Breast epithelium (tissue), 4 donors: ENCODE measurements at places on chromosomes 5 and 9.

- DNase-seq, result no peak
- no peak overlapping the region for H3K4me3 ChIP-seq
- H3K36me3 ChIP-seq, result no peaks in the 10 kb centered on the region
- no peak overlapping the region for H3K27ac ChIP-seq
- H3K4me1 ChIP-seq, result no peaks in the 10 kb centered on the region
- no peaks in the 10 kb centered on the region for H3K27me3 ChIP-seq
Measured at GRCh38 chr5:10756549-10756948, 4.5 kb downstream of the DAP start.

DNA sequence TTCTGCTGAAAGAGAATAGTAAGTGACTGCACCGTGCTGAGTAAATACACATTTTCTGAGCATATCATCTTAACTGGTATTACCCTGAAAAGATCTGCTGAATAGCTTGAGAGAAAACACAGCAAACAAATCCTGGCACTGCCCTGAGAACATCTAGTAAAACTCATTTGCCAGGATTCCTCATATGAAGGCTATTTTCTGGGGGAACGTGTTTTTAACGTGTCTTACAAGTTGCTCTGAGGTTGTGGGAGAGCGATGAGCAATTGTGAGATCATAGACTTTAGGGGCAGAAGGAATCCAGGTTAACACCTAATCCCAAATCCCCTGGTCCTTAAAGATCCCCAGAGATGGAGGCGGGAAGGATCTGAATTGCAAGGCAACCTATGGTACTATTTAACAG, 331.9 kb upstream of the RFX3 start:
- no peak for DNase-seq
- no peaks in the 10 kb centered on the region for H3K36me3 ChIP-seq
- H3K4me3 ChIP-seq, result no peak overlapping the region
- no peak overlapping the region for H3K27ac ChIP-seq
- no peaks in the 10 kb centered on the region for H3K4me1 ChIP-seq

- H3K27ac ChIP-seq, result no peak overlapping the region
- no peaks in the 10 kb centered on the region for H3K27me3 ChIP-seq
- H3K36me3 ChIP-seq, result no peaks in the 10 kb centered on the region
- no peak overlapping the region for H3K4me3 ChIP-seq
Measured at GRCh38 chr9:16136451-16136850, 583.6 kb downstream of the CCDC171 start.

DNA sequence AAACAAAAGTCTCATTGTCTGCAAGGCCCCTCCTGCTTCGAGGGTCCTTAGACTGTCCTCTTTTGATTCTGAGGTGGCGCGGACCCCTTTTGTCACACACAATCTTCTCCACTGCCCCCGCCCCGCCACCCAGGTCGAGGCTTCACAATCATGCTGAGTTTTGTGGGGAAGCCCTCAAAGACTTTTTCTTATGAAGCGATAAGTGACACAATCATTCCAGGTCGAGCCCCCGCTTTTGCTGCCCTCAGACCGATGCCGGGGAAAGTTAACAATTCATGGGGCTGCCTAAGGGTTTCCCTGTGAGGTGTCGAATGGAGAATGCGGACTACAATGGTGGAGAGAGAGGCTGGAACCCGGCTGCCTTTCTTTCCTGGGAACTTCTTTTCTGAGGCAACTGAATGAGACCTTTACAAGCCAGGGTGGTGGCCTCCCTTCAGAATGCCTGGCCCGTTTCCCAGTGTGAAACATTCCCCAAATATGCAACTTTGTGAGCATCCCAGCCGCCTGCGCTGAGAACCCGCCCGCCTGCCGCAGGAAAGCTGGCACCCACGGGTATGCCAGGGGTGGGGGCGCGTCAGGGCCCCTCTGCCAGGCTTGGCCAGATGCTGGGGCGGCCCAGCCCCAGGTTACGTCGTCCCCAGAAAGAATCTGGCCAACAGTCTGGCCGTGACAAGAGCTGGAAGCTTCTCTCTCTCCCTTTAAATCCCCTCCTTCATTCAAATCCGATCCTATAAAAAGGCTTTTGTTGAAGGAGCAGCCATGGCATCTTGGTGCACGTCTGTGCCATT, 71.9 kb downstream of the MAP1B start:
- peak; percentile 80 for DNase-seq
- H3K4me1 ChIP-seq, result peaks cover 4% of the 10 kb centered on the region
- H3K36me3 ChIP-seq, result no peaks in the 10 kb centered on the region
- H3K27ac ChIP-seq, result peak overlapping the region; percentile 88
- no peaks in the 10 kb centered on the region for H3K27me3 ChIP-seq

GRCh38 chr9:20212806-20213205, 409.5 kb downstream of the MLLT3 start:
- H3K27me3 ChIP-seq, result no peaks in the 10 kb centered on the region
- no peak for DNase-seq
- no peaks in the 10 kb centered on the region for H3K4me1 ChIP-seq
- H3K36me3 ChIP-seq, result no peaks in the 10 kb centered on the region
- no peak overlapping the region for H3K4me3 ChIP-seq

- H3K36me3 ChIP-seq, result no peaks in the 10 kb centered on the region
- no peaks in the 10 kb centered on the region for H3K27me3 ChIP-seq
- H3K4me3 ChIP-seq, result no peak overlapping the region
Measured at GRCh38 chr9:101791938-101792337, 53.5 kb upstream of the GRIN3A start.

GRCh38 chr5:178108966-178109365, 4.4 kb upstream of the N4BP3 start:
- peaks cover 3% of the 10 kb centered on the region for H3K27me3 ChIP-seq
- no peaks in the 10 kb centered on the region for H3K4me1 ChIP-seq
- H3K27ac ChIP-seq, result peak overlapping the region; percentile 78
- no peak overlapping the region for H3K4me3 ChIP-seq

GRCh38 chr5:117776977-117777376, 1202.4 kb upstream of the SEMA6A start:
- no peaks in the 10 kb centered on the region for H3K4me1 ChIP-seq
- DNase-seq, result no peak
- H3K27me3 ChIP-seq, result no peaks in the 10 kb centered on the region
- H3K36me3 ChIP-seq, result no peaks in the 10 kb centered on the region

DNA sequence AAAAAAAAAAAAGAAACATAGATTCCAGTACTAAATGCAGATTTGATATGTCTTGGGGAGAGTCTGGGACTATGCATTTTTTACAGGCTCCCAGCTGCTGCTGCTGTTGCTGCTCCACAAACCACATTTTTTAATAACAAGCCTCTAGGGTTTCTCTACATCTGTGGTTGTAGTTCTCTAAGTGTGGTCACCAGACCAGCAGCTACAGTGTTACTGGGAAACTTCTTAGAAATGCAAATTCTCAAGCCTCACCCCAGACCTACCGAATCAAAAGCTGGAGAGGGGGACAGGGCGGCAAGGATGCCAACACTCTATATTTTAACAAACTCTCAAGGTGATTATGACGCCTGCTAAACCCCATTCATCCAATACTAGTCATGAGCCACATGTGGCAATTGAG, 293.4 kb upstream of the PTGER4 start:
- no peaks in the 10 kb centered on the region for H3K4me1 ChIP-seq
- H3K36me3 ChIP-seq, result no peaks in the 10 kb centered on the region
- H3K27me3 ChIP-seq, result no peaks in the 10 kb centered on the region
- H3K4me3 ChIP-seq, result no peak overlapping the region

GRCh38 chr5:143515829-143516228, 112.3 kb upstream of the NR3C1 start:
- H3K36me3 ChIP-seq, result no peaks in the 10 kb centered on the region
- no peaks in the 10 kb centered on the region for H3K4me1 ChIP-seq
- H3K27me3 ChIP-seq, result no peaks in the 10 kb centered on the region
- no peak overlapping the region for H3K27ac ChIP-seq
- DNase-seq, result no peak

DNA sequence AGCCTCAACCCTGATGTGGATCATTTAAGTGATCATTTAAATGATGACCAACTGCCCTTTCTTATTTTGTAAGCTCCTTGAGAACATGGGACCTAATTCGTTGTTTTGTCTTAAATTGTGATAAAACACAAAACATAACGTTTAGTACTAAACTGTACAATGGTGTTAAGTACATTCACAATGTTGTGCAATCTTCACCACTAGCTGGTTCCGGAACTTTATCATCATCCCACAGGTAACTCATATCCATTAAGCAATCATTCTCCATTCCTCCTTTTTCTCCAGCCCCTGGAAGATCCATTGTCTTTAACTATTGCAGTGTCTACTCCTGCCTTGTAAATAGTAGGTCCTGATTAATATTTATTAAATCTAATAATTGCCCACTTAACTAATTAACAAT, 460.5 kb upstream of the BRINP1 start:
- no peaks in the 10 kb centered on the region for H3K4me1 ChIP-seq
- H3K27me3 ChIP-seq, result no peaks in the 10 kb centered on the region
- H3K4me3 ChIP-seq, result no peak overlapping the region
- H3K36me3 ChIP-seq, result no peaks in the 10 kb centered on the region

DNA sequence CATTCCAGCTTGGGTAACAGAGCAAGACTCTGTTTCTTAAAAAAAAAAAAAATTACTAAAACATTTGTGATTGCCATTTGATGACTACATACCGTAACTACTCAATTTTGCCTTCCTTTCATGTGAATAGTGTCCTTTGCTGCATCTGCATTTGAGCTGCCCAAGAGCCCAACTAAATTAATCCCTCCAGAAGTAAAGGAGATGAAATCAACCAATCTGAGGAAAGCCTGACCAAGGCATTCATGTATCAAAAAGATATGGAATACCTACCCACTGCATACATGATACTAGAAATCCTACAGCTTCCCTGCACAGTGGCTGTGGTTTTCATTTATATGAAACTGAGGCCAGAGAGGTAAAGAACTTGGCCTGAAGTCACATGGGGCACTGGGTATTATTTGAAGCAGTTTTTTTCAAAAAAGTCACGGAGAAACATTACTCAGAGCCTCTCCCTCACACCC, 177.5 kb downstream of the AOPEP start:
- H3K27me3 ChIP-seq, result no peaks in the 10 kb centered on the region
- no peak overlapping the region for H3K27ac ChIP-seq
- H3K4me1 ChIP-seq, result no peaks in the 10 kb centered on the region
- DNase-seq, result no peak
- no peak overlapping the region for H3K4me3 ChIP-seq

GRCh38 chr9:15271403-15271802, 35.6 kb downstream of the TTC39B start:
- no peak for DNase-seq
- H3K27ac ChIP-seq, result no peak overlapping the region
- no peak overlapping the region for H3K4me3 ChIP-seq
- H3K27me3 ChIP-seq, result no peaks in the 10 kb centered on the region

GRCh38 chr5:10202089-10202910, 47.4 kb downstream of the ATPSCKMT start:
- H3K4me3 ChIP-seq, result no peak overlapping the region
- no peak overlapping the region for H3K27ac ChIP-seq
- H3K27me3 ChIP-seq, result no peaks in the 10 kb centered on the region
- H3K36me3 ChIP-seq, result no peaks in the 10 kb centered on the region
- no peaks in the 10 kb centered on the region for H3K4me1 ChIP-seq
- DNase-seq, result no peak

- no peaks in the 10 kb centered on the region for H3K27me3 ChIP-seq
- no peak overlapping the region for H3K4me3 ChIP-seq
- no peak for DNase-seq
- H3K27ac ChIP-seq, result no peak overlapping the region
Measured at GRCh38 chr9:89515416-89515815, 17.5 kb upstream of the SEMA4D start.

GRCh38 chr5:132260714-132261551, 3.4 kb downstream of the PDLIM4 start:
- H3K4me1 ChIP-seq, result peaks cover 24% of the 10 kb centered on the region
- DNase-seq, result peak; percentile 86
- peak overlapping the region; percentile 90 for H3K27ac ChIP-seq
- no peaks in the 10 kb centered on the region for H3K27me3 ChIP-seq

DNA sequence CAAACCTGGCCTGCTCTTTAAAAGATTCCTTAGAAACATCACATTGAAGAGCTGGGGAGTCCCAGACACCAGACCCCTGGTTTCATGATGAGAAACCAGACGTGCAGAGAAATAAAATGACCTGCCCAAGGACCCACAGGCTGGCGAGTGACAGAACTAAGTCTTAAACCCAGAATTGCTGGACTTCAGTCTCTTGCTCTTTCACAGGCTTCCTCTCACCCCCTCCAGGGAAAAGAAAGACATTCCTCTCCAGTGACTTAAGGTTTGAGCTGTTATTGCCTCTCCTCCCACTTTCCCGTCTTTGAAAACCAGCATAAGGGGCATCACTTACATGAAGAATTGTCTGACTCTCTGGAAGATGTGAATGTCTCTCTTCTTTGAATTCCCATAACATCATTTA, 535.2 kb downstream of the IRX1 start:
- H3K27ac ChIP-seq, result no peak overlapping the region
- no peaks in the 10 kb centered on the region for H3K4me1 ChIP-seq

DNA sequence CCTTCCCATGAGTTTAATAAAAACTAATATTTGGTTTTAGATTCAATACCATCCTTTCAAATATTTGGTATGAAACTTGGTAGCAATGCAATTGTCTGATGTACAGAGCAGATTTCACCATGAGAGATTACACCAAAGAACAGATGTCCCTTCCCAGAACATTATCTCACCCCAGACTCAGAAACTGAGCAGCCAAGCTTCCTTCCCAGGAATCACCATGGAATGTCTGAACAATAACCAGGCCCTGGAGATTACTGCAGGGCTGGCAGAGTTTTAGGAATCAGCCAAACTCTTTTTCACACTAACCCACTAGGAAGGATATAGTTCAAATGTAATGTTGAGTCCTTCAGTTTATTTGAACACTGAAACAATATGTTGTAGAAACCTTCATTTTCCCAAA, 23.9 kb downstream of the CLTA start:
- H3K27ac ChIP-seq, result peak overlapping the region; percentile 9
- H3K36me3 ChIP-seq, result no peaks in the 10 kb centered on the region
- no peak overlapping the region for H3K4me3 ChIP-seq
- H3K27me3 ChIP-seq, result no peaks in the 10 kb centered on the region

GRCh38 chr5:43215073-43215631, 23.1 kb downstream of the NIM1K start:
- DNase-seq, result no peak
- H3K27me3 ChIP-seq, result no peaks in the 10 kb centered on the region
- no peaks in the 10 kb centered on the region for H3K36me3 ChIP-seq
- no peaks in the 10 kb centered on the region for H3K4me1 ChIP-seq

GRCh38 chr9:13629067-13629466, 349.6 kb upstream of the MPDZ start:
- no peak overlapping the region for H3K4me3 ChIP-seq
- no peak for DNase-seq
- no peaks in the 10 kb centered on the region for H3K4me1 ChIP-seq

- no peak for DNase-seq
- H3K27me3 ChIP-seq, result no peaks in the 10 kb centered on the region
- H3K27ac ChIP-seq, result no peak overlapping the region
- no peaks in the 10 kb centered on the region for H3K36me3 ChIP-seq
Measured at GRCh38 chr5:89676634-89677033, 732.9 kb downstream of the CETN3 start.

- H3K4me3 ChIP-seq, result no peak overlapping the region
- no peaks in the 10 kb centered on the region for H3K27me3 ChIP-seq
- DNase-seq, result no peak
- no peaks in the 10 kb centered on the region for H3K36me3 ChIP-seq
- H3K4me1 ChIP-seq, result no peaks in the 10 kb centered on the region
- no peak overlapping the region for H3K27ac ChIP-seq
Measured at GRCh38 chr9:120464176-120464886, 115.6 kb downstream of the CDK5RAP2 start.

- H3K27ac ChIP-seq, result no peak overlapping the region
- no peak overlapping the region for H3K4me3 ChIP-seq
- H3K27me3 ChIP-seq, result no peaks in the 10 kb centered on the region
- DNase-seq, result no peak
- no peaks in the 10 kb centered on the region for H3K4me1 ChIP-seq
Measured at GRCh38 chr5:45399041-45399440, 297.1 kb downstream of the HCN1 start.

- no peak overlapping the region for H3K4me3 ChIP-seq
- no peak overlapping the region for H3K27ac ChIP-seq
- no peaks in the 10 kb centered on the region for H3K36me3 ChIP-seq
- no peak for DNase-seq
- H3K27me3 ChIP-seq, result no peaks in the 10 kb centered on the region
- H3K4me1 ChIP-seq, result no peaks in the 10 kb centered on the region
Measured at GRCh38 chr5:35826056-35826455, 30.6 kb upstream of the IL7R start.
